Stimulated activated CD8-positive, alpha-beta memory T cell treated with anti-CD3 and anti-CD28 coated beads, Interleukin-4, amount 100 ng/mL, for 1 hour (primary cell): ENCODE measurements at places on chromosomes 1 and 21.

GRCh38 chr1:31798433-31799195 lies 17.2 kb downstream of the SPOCD1 start:
- no peak for DNase-seq

DNA sequence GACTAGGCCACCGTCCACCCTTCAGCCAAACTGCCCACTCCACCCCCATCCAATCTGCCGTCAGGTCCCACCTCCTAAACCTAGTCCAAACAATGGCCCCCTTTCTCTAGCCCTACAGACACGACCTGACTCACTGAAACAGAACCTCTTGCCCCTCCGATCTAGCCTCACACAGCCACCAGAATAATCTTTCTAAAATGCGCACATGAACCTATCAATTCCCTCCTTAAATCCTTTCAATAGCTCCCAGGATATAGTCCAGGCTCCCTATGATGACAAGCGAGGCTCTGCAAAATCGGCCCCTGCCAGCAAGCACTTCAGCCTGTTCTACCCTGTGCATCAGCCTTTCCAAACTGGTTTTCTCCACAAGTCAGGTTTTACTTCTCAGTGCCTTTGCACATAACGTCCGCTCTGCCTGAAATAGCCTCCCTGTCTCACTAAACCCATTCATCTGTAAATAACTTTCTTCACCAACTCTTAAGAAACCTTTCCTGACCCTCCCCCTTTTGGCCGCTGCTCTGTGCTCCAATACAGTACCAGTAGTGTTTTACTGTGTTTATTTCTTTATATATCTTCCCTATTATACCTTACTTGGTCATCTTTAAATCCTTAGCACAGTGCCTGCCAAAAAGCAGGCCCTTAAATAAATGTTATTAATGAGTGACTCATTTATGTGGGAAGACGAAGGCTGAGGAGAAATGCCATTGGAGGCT lies 9.0 kb upstream of the CDC20 start:
- no peak for DNase-seq

DNA sequence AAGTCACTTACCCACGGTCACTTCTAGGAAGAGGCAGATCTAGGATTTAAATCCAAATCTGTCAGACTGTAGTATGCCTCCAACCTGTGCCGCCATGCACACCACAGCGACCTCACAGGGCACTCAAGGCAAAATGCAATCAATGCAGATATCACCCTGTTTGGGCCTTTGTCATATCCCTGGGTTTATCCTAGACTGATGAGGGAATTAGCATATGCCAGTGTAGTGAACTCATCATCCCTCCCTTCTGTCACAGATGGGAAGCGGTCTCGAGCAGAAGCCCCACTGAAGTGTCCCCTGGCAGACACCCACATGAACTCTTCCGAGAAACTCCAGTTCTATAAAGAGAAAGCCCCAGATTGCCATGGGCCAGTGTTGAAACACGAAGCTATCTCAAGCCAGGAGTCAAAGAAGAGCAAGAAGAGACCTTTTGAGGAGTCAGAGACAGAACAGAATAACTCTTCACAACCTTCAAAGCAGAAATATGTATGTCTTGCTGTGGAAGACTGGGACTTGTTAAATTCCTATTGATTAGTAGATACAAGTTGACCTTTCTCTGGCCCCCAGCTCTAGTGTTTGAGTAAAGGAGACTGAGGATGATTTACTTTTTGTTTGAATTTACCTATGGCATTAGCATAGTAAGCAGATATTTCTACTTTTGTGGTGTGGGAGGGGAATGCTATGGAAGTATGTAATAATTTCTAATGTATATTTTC lies 21.4 kb downstream of the LRRC42 start:
- DNase-seq: no peak

DNA sequence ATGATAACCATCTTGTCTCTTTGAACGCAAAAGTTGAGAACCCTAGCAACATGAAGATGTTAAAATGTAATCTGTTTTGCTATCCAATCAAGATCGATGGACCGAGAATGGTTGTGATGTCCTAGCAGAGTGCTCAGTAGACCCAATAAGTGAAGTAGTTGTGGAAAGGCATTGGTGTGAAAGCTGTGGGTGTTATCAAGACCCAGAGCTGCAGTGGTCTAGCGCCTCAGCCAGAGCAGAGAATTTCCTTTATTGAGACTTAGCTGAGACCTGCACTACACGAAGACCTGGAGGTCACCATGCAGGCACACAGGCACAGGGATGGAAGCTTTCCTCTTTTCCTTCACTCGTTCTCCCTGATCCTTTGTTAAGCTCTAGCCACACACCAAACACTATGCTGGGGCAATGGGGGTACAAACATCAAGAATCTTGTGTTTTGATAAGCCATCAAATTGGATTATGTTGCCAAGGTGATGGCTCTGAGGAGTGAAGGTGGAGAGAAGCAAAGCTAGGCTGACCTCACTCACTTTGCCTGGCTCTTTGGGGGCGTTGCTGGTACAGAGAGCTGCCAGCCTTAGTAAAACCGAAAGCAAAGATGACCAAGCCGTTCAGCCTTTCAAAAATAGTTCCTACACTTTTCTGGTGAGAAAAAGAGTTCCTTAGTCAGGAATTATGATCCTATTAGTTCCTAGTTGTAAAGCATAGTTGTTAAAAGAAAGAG lies 24.1 kb downstream of the METTL13 start:
- DNase-seq: no peak

- DNase-seq: no peak
Observed at GRCh38 chr1:94000510-94001282, 91.5 kb upstream of the GCLM start.
